ENCODE measurements at places on chromosomes 3 and 15.

DNA sequence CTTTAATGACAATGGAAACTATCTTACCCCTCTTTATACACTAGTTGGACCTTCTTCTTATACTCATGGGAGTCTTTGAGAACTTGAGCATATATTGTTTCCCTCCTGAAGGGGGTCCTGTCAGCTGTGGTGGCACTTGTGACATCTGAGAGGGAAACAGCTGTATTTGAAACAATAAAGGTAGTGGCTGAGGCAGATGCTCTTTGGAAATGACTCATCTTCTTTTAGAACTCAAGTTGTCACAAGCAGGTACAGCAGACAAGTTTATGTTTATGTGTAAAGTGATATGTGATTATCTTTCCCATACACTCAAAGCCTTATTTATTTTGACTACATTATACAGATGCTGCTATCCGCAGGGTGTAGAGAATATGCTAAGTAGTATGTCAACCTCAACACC is 220.0 kb upstream of the GRM7 start:
- DNase-seq, result peak; percentile 16

- peak; percentile 11 for DNase-seq
Observed at GRCh38 chr3:30475038-30475808, 131.2 kb upstream of the TGFBR2 start.

- no peak for DNase-seq
Observed at GRCh38 chr15:39850436-39850835, 67.8 kb upstream of the FSIP1 start.

GRCh38 chr3:15428539-15428938 is 1.1 kb downstream of the EAF1 start:
- no peak for DNase-seq

- DNase-seq, result no peak
Observed at GRCh38 chr3:43248185-43248583, 38.2 kb upstream of the SNRK start.

DNA sequence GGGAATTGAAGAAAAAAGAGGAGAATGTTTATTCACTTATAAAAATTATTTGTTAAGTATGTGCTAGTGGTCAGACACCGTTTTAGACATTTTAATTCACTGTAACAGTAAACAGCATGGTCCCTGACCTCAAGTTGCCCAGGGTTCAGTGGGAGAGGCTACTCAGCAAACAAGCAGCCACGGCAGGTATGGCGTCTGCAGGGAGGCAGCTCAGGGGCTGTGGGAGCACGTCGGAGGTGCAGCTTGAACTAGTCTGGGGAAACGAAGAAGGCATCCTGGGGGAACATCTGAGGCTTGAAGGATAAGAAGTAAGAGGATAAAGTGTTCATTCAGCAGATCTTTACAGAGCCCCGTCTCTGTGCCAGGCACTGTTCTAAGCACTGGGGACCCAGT is 66.0 kb downstream of the CRTC3 start:
- DNase-seq, result no peak

DNA sequence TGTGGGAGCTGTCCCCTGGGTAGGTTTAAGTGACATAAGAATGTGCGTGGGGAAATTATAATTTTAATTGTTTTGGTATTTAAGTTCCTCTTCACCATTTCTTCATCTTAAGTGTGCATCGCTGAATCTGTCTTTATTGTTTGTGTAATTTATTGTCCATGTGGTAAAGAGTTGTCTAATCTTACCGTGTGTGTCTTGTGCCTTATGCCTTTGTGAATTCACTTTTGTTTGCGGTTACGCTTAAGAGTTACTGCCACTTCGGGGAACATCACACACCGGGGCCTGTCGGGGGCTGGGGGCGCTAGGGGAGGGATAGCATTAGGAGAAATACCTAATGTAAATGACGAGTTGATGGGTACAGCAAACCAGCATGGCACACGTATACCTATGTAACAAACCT is 767 bp downstream of the WDR48 start:
- DNase-seq, result no peak

DNA sequence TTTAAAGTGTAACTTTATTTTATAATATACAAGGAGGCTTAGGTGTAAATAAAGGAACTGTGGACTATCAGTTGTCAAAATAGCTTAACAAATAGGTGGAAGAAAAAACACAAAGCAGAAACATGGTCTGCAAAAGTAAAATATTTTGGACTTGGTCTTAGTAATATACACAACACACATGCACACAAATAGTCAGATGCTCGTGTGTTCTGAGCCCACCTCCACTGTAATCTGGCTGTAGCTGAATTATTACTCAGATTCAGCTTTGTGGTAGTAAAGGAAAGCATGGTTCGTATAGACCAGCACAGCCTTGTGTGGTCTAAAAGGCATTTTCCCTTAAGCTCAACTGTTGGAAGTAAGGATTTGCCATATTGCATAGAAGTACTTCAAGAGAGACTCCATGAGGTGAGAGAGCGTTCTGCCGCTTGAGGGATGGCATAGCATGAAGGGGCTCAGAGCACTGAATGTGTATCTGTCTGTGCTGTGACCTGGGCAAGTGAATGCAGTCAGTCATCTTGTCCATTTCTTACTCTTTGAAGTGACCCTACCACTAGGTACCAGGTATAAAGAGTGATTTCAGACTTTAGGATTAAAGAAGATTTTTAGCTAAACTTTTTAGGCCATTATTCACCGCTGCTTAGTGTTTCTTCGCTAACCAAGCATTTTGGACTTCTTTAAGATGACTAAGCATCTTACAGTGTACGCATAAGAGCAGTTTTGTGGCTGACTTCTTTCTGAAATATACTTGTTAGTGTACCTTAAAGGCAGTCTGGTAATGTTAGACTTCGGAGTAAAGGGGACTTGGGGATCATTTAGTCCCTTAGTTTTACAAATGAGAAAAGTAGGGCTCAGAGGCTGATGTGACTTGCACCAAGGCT is 15.2 kb downstream of the TPM1 start:
- DNase-seq, result no peak

- DNase-seq, result no peak
Observed at GRCh38 chr3:69020424-69020823, 6.9 kb upstream of the EOGT start.

DNA sequence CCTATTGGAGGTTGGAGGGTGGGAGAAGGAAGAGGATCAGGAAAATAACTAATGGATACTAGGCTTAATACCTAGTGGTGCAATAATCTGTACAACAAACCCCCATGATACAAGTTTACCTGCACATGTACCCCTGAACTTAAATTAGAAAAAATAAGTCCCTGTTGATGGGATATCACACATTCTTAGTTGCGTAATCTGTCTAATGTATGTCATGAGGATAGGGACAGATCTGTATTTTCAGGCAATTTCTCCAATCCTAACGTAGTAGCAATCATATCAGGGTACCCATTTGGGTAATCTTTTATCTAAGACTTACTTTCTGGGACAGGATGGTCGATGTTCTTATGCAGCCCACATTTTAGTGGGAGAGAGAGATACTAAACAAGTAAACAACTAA is 239.1 kb upstream of the AZI2 start:
- DNase-seq, result no peak

- peak; percentile 53 for DNase-seq
Observed at GRCh38 chr3:73086071-73086494, 24.6 kb downstream of the EBLN2 start.

GRCh38 chr3:62569609-62570008 is 196.3 kb upstream of the FEZF2 start:
- no peak for DNase-seq

GRCh38 chr3:58093574-58094195 is 85.5 kb downstream of the FLNB start:
- DNase-seq, result no peak

- DNase-seq, result peak; percentile 67
Observed at GRCh38 chr3:53196575-53197407, 35.8 kb downstream of the PRKCD start.

DNA sequence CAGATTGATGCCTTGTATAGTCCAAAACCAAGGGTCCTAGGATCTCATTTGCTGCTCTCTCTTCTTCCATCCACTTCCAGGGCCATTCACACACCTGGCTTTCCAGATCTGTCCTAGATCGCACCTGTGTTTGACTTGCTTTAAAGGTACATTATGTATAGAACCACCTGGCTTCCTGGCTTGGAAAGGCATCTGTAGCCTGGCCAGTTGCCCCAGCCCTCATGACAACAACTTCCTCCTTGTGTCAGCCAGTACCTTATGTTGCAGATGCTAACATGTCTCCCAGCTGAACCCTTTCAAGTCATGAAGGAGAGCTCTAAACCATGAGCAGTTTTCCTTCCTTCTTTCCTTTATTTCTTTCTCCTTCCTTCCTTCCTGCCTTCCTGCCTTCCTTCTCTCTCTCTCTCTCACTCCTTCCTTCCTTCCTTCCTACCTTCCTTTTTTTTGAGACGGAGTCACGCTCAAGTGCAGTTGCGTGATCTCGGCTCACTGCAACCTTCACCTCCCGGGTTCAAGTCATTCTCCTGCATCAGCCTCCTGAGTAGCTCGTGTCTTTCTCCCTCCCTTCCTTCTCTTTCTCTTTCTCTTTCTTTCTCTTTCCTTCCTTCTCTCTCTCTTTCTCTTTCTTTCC is 2.5 kb upstream of the HTR3C start:
- DNase-seq, result no peak

DNA sequence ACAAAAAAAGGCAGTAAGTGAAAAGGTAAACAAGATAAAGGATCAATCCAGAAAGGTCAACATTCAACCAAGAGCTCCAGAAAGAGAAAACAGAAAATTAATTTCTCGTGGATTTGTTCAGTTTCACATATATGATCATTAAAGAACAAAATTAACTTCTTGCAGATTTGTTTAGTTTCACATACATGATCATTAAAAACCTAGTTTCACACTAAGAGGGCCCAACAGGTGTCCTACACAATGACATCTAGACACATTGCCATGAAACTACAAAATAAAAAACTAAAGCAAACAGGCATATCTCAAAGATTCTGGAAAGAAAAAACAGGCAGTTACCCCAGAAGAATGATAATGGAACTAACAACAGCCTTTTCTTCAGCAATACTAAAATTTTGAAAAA is 22.1 kb downstream of the PHC3 start:
- no peak for DNase-seq

DNA sequence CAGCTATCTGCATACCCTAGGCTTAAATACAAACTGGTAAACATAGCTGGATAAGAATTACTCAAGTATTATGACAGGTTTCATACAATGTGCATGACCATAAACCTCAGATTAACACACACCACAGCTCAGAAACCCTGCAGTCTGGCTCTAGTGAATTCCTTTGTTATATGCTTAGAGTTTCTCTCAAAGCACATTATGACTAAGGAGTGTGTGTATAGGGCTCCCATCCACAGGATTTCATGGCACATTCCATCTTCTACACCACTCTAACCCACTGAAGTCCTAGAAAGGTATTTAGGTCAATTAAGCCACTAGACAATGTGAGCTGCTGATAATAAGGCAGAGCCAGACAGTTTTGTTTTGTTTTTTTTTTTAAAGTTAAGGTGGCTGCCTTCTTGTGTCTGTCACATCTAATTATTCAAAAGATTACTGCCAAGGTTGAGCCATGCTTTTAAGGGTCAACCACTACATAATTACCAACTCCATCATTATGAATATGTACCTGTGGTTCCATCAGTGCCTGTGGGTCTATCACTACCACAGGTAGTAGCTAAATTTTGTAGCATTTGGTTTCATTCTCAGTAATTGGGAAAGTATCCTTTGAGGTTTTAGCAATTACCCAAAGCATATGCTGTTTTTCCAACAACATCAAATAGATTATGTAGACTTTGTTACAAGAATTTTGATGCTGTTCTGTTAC is 107.0 kb downstream of the ALCAM start:
- DNase-seq, result no peak

- no peak for DNase-seq
Observed at GRCh38 chr15:36109943-36110658, 469.3 kb upstream of the CDIN1 start.

DNA sequence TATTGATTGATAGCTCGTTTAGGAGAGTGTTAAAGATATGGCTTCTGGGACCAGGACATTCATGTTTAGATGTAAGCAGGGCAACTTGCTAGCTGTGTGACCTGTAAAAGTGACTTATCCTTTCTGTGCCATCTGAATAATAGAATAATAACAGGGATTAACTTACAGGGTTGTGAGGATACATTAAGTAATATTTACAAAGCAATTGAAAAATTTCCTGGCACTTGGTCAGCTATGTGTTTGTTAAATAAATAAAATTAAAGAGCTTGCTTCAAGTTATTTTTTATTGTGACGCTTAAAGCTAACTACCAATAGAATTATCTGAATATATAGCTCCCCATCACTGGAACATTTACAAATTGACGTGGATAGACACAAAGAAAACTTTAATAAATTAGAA is 287.9 kb upstream of the CDIN1 start:
- no peak for DNase-seq

DNA sequence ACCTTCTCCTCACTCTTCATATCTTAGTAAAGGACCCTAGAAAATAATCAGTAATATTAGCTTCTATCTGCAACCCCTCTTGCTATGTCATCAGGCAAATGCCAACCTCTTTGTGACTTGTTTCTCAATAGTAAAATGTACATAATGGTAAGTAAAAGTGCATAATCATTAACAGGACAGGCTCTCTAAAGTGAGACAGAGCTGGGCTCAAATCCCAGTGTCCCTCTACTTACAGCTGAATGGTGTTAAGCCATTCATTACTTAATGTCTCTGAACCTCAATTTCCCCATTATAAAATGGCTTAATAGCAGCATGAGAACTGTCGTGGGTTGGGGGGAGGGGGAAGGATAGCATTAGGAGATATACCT is 62.6 kb upstream of the ATP11B start:
- DNase-seq, result no peak

GRCh38 chr15:93168910-93169309 is 79.9 kb upstream of the RGMA start:
- DNase-seq, result no peak

DNA sequence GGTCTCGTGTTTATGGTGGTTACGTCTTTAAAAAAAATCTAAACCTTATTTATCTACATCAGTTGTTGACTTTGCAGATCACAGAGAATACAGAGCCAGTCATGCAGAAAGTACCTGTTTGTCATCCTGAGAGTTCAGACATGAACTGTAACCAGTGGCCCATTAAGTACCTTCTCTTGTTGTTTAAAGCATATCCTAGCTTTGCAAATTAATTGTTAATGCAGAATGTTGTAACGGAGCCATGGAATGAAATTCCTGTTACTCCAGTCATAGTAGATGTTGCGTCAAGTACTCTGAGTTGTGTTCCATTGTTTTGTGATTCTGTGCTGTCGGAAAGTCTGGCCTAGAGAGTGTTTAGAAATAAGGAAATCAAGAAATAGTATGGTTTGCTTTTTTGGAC is 205.2 kb downstream of the RBMS3 start:
- no peak for DNase-seq

DNA sequence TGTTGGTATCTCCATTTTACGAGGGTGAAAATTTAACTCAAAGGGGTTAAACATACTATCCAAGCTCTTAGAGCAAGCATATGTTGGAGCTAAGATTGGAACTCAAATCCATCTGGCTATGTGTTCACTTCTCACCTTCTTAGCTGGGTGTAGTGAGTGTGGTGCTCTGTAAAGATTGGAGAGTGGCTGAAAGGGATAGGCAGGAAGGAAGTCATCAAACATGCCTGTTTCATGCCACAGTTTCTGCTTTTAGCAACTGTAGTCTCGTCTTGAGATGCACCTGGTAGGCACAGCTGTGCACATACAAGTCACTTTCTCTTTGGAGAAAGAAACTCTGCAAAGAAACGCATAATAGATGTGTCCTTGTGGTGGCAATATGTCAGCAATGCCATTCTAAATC is 189.1 kb upstream of the MDFIC2 start:
- no peak for DNase-seq

Measured in GM13976 (cell line).